GM12892 (cell line): ENCODE measurements at places on chromosomes 5 and 9.

GRCh38 chr5:164868761-164869160 lies 1363.3 kb downstream of the MAT2B start:
- no peak for DNase-seq

DNA sequence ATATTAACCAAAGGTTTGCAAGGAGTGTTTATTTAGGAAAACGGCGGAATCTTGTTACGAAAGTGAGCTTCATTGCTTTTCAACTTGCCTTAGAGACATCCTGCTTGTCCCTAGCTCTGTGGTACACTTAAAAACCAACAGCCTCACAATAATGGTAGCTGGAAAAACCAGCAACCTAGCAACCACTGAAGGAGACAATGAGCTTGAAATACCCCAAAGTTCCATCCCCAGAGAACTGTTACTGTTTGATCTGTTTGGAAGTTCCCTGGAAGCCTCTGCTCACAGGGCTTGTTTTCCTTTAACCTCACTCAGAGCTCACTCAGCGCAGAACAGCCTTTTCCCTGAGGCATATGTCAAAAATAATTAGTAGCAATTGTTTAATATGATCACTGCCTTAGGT lies 43.2 kb downstream of the SH3TC2 start:
- no peak for DNase-seq

DNA sequence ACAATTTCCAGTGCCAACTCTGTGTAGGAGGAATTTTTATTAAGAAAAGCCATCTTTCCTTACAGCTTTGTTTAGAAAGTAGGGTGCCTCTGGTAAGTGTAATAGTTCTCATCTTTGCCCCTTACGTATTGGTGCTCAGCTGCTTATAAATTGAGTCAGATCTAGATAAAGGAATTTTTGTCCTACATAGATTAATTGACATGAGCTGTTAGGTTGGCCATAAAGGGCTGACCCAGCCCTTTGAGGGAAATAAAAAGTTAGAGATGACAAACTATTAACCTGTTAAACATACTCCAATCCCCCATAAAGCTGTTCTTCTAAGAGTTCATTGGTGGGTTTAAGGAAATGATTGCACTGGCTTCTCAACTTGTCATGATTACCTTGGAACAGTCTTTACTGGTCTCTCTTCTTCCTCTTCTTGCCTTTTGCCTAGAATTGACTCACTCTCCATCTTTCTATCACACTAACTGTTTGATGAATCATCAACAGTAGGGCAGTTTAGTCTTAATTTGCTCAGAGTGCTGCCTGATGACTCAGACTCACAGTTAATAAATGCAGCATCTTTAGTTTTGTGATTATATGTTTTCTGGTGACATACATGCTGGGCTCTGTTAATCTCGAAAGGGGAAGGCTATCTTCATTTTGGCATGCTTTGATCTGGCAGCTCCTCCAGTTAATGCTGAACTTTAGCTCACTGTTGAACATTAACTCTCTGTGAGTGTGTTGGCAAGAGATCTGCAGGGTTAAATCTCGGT lies 51.7 kb downstream of the ARHGAP26 start:
- DNase-seq = no peak

DNA sequence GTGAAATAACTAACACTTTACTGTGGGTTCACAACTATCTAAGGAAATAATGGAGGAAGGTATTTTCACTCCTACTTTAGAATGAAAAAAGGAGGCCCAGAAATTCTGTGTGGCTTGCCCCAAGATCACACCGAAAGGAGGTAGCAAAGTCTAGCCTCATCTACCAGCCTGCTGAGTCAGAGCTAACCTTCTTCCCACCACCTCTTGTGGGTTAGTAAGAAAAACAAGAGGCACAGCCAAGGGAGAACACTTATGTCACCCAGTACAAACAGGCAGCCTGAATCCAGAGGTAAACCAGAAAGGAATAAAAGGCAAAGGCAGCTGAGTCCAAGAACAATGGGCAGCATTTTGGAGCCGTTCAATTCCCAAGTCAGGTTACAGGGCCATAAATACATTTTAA lies 91.9 kb upstream of the RASEF start:
- DNase-seq = no peak

GRCh38 chr5:14983666-14984441 lies 112.3 kb upstream of the ANKH start:
- no peak for DNase-seq

- no peak for DNase-seq
These were observed 58.9 kb downstream of the RGS3 start for GRCh38 chr9:113522419-113522818.

- DNase-seq = no peak
These were observed 307.4 kb downstream of the NFIB start for GRCh38 chr9:14006386-14007187.

- no peak for DNase-seq
These were observed 90.2 kb downstream of the NSUN2 start for GRCh38 chr5:6542421-6543345.

- no peak for DNase-seq
These were observed 22.5 kb upstream of the SMC2 start for GRCh38 chr9:104071589-104071988.

- no peak for DNase-seq
These were observed 62.5 kb downstream of the PLCXD3 start for GRCh38 chr5:41447650-41448510.

- DNase-seq = no peak
These were observed 17.8 kb downstream of the TBCA start for GRCh38 chr5:77758141-77758938.

DNA sequence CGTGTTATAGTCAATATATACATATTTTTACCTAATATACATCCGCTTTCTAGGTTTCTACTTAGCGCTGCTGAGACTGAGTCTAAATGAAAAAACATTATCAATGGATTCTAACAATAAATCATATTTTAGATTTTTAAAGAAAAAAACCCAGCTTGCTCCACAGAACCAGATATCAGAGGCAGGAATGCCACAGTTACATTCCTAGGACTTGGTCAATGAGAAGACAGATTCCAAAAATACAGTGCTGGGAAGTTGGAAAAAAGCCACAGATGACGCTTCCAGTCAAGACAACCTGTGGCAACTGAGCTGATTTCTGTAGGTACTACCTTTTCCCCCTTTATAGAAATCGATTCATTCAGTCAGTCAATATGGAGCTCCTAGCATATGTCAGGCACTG lies 577 bp upstream of the CCDC112 start:
- DNase-seq = no peak

DNA sequence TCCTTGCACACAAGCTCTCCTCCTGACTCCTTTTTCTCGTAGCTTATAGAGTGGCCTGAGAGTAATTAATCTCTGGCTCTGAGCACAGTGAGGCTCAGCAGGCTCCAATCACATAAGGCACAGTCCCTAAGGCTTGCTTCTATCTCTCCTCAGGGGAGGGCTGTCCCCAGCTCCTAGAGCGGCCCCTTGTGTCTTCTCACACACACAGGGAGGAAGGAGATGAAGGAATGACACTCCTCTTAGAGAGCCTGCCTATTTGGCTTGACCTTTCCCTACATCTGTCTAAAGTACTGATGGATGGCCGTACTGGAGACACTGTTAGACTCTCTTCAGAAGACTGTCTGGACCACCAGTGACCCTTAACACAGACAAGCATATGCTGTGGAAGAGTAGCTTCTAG lies 12.9 kb downstream of the TAS2R1 start:
- DNase-seq = no peak

GRCh38 chr5:162996053-162996452 lies 441.3 kb upstream of the CCNG1 start:
- DNase-seq = no peak
